ENCODE measurements at places on chromosomes 1 and 21. TPM values are rescaled to one million over a fixed set of nuclear protein-coding genes. Genes with fewer than 3 reads are reported as not detected.

- no peak for DNase-seq
Measured at GRCh38 chr1:234559902-234560676, 49.9 kb downstream of the IRF2BP2 start.

- DNase-seq: no peak
Measured at GRCh38 chr1:65011983-65012382, 45.6 kb upstream of the JAK1 start.

Gene CDC20
- total RNA-seq: 223 TPM

GRCh38 chr21:16504281-16504680 is 774.5 kb downstream of the USP25 start:
- DNase-seq: no peak

Gene INSRR
- not detected for total RNA-seq

Data from OCI-LY7 (cell line).